ENCODE measurements at places on chromosomes 3 and 15. TPM values are rescaled to one million over a fixed set of nuclear protein-coding genes. Genes with fewer than 3 reads are reported as not detected.

GRCh38 chr3:61821823-61822251, 260.5 kb downstream of the PTPRG start:
- DNase-seq: no peak

DNA sequence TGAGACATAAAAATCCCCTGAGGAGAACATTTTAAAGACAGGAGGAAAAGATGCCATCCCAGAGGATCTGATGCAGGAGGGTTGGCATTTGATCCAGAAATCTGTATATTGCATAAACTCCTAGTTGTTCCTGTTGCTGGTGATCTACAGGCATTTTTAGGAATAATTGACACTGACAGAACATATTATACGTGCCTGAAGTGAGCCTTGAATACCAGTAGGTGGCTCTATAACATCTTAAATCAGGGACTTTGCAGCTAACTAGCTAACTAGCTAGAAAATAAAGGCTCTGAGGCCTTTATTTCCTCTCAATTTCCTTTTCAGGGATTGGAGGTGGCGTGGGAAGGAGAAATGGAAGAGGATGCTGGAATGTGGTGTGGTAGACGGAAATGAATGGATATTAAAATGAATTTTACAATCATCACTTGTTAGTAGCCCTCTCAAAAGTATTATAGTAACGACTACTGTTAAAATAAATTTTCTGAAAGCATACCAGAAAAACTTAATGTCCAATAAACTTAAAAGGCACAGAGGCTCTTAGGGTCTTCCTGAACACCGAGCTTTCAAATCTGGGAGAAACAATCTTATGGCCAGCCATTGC, 73.8 kb upstream of the ZBED2 start:
- DNase-seq: no peak

DNA sequence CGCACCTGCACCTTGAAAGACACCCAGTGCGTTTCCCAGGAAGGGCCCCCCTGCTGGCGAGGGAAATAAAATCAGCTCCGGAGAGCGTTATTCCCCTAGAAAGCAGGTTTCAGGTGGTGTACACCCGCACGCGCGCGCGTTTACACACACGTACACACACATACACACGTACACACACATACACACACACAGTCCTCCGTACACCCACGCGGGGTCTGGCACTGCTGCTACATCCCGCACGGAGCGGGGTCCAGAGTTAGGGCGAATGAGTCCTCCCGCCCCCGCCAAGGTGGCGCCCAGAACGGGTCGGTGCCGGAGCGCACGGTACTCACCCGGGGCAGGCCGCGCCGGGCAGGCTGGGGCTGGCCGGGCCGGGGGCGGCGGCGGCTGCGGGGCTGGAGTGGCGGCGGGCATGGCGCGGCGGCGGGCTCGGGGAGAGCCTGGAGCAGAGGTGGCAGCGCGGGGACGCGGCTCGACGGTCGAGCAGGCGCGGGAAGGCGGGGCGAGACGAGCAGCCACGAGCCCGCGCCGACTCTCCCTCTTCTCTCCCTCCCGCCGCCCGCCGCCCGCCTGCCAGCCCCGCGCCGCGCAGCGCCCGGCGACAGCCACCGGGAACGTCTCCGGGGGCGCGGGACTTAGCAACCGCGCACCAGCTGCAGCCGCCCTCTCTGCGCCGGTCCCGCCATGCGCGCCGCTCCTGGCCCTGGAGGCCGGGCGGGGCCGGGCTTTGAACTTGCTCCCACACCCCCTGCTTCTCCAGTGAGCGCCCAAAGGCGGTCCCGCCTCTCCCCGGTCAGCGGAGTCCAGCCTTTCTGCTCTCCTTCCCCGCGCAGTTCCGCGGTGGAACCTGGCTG, at the start of gene DCLK3:
TSS of gene DCLK3 (minus strand) at position 704 of the 854 bp plus-strand sequence. CDS start at position 414, 290 bp downstream.
- no peak for DNase-seq

- DNase-seq: no peak
Measured at GRCh38 chr3:46676601-46677410, 16.7 kb downstream of the ALS2CL start.

- no peak for DNase-seq
Measured at GRCh38 chr3:64064804-64065203, 41.5 kb upstream of the PSMD6 start.

- DNase-seq: peak; percentile 83
Measured at GRCh38 chr3:126897943-126898342, 85.0 kb upstream of the PLXNA1 start.

DNA sequence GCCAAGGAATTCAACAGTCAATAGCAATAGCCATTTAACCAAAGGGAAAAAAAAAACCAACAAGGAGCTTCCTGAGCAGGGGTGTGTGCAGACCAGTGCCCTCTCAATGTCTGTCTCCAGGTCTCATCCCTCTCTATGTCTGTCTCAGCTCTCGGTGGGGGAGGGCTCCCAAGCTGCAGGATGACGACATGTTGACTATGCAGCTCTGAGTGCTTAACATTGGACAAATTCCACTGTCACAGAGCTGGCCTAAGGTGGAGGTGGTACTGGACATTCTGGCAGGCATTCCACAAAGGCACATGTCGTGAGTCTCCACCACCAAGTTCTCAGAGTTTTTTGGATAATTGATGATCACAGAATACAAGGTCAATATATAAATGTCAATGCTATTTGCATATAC, 2.0 kb upstream of the CAPN7 start:
- DNase-seq: no peak

- no peak for DNase-seq
Measured at GRCh38 chr15:98666841-98667240, 18.5 kb downstream of the IGF1R start.

DNA sequence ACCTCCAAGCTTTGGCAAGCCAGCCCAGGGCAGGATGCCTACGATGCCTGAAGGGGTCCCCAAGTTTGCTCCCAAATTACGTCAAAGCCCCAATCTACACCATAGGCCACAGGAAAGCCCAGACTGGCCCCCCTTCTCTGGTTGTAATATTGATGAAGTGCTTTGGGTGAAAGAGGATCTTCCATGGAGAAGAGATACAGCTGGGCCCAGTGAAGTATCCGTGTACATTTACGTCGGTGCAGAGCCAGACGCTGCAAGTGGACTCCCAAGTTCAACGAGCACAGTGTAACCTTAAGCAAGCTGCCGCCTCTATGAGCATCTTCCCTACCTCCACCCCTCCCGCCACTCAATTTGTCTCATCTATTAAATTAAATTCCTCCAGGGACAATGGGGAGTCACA, 100.1 kb upstream of the TPM1 start:
- DNase-seq: no peak

DNA sequence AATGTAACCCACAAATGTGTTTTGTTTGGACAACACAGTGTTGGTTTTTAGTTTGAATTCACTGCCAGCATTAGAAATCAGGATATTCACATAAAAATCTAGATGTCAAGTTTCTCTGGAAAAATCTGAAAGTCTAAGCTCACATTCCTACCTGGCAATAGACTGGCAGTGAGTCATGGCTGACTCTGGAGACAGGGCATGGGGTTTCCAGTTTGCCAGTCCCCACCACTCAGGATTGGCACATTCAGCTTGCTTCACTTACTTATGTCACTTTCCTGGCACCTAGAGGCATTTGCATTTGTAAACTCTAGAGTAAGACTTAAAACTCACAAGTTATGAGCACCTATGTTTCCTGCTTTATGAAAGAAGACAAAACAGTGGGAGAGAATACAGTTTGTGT, 19.1 kb upstream of the SEC61A1 start:
- no peak for DNase-seq

- no peak for DNase-seq
Measured at GRCh38 chr3:66361356-66361755, 139.5 kb downstream of the LRIG1 start.

GRCh38 chr3:39378088-39378487, 5.1 kb upstream of the SLC25A38 start:
- no peak for DNase-seq

- DNase-seq: no peak
Measured at GRCh38 chr3:75395580-75396315, 268.4 kb upstream of the FRG2C start.

GRCh38 chr15:45386420-45386819, 8.1 kb upstream of the GATM start:
- no peak for DNase-seq

DNA sequence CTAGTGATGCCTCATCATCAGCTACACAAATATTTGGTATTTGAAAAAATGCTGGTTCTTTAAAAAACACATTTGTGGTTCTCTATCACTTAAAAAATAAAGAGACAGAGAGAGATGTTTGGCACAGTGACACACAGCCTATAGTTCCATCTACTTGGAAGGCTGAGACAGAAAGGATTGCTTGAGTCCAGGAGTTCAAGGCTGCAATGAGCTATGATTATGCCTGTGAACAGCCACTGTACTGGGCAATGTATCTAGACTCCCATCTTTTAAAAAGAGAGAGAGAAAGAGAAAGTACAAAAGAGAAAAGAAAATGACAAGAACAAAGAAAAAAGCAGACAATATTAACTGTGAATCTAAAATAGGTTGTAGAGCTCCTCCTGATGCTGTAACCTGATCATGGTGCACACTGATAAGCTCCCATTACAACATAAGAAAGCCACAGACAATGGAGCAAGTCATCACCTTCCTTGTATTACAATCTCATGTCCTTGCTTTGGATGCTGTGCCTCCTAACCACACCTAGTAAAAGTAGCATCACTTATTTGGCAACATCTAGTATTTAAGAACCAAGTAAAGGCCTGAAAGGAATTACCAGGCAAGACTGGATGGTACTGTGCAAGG, 31.7 kb upstream of the MAP4 start:
- DNase-seq: no peak

DNA sequence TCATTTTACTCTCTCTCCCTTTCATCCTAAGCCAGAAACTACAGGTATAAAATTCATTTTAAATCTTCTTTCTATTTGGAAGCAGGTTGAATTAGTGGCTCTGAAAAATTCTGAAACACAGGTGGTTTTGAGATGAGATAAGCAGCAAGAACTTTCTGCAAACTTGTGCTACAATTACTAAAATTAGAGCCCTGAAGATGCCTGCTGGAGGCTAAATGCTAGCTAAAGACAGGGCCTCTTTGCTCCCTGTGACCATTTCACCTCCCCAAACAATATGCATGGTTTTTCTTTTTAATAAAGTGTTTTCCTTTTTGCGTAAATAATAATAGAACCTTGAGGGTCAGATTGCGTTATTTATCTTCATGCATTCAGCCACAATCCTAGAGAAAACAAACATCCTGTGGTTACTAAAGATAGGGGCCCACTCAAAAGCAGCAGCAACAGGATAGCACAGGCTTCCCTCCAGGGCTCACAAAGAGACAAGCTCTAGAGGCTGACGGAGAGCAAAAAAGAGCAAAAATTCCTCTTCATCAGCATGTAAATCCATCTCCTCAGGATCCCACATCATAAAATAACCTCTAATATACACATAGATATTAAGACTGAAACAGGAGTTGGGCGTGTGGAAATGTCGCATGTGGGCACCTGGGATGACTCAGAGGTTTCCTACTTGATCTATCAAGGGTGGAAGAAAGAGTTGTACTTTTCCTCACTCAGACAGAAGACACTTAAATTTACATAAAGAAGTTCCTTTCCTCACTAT, 26.5 kb upstream of the CP start:
- DNase-seq: no peak

GRCh38 chr15:88076328-88076727, 180.2 kb downstream of the NTRK3 start:
- no peak for DNase-seq

- no peak for DNase-seq
Measured at GRCh38 chr3:18018491-18019160, 276.2 kb upstream of the TBC1D5 start.

DNA sequence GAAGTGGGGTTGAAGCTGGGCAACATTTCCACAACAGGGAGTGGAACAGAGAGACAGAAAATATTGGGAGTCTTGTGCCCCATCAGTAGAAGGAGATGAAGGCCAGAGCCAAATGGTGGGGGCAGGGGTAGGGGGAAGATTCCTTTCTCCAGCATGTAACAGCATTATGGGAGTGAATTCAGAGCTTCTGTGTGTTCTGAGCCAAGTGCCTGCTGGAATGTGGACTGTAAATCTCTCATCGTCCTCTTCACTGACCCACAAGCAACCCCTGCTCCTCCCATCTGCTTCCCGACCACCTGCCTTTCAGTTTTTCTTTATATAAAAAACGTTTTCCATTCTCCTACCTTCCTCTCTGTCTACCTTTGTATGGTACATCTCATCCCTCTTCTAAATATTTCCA, 344.2 kb upstream of the TPRG1 start:
- no peak for DNase-seq

Gene KLHL6
- total RNA-seq: 5.7 TPM

Gene ISG20
- total RNA-seq: 16.2 TPM

Gene PIK3CA
- 68.3 TPM for total RNA-seq

Gene ECE2
- not detected for total RNA-seq

Gene GOLGA6B
- not detected for total RNA-seq

Gene CA12
- 3.1 TPM for total RNA-seq

Gene EMC7
- 69.0 TPM for total RNA-seq

Gene RAB7A
- total RNA-seq: 344 TPM

Gene HYKK
- 4.1 TPM for total RNA-seq

All from mesenteric fat pad (tissue), 1 donor.